ENCODE measurements at places on chromosomes 1 and 21.

- DNase-seq, result no peak
These were observed 25.0 kb upstream of the SRSF10 start for GRCh38 chr1:24005163-24005562.

- no peak for DNase-seq
These were observed 14.6 kb upstream of the PRMT2 start for GRCh38 chr21:46620846-46621245.

GRCh38 chr1:214898161-214898560 lies 184.4 kb upstream of the KCNK2 start:
- no peak for DNase-seq

GRCh38 chr1:239719642-239720258 lies 333.4 kb downstream of the CHRM3 start:
- DNase-seq, result peak; percentile 3

DNA sequence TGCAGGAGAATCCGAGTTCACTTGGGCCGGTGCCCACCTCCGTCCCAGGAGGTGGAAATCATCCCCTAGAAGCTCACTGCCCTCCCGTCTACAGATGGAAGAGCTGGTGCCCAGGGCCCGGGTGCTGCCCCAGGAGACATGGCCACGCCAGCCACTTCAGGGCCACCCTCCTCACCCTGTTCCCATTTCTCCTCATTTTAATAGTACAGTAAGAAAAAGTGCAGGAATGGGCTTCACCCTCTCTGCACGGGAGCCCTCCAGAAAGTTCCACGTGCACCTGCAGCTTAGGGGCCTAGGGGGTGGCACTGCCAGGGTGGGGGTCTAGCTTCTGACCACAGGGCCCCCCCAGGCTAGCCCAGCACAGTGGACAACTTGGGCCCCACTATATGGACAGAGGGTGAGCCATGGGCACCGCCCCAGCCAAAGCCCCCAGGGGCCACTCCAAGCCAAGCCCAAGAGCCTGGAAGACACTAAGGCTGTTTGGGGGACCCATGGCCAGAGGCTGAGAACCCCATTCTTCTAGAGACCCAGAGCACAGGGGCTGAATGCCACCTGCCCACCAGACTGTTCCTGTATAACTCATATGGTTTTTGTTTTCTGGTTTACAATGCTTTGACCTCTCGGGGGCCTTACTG lies 3.4 kb upstream of the FTCD start:
- no peak for DNase-seq
